ENCODE measurements at places on chromosomes 6 and 20.

- H3K27me3 ChIP-seq, result no peaks in the 10 kb centered on the region
- no peaks in the 10 kb centered on the region for H3K4me1 ChIP-seq
- no peaks in the 10 kb centered on the region for H3K36me3 ChIP-seq
- DNase-seq, result no peak
- no peak overlapping the region for H3K27ac ChIP-seq
- H3K4me3 ChIP-seq, result no peak overlapping the region
Measured at GRCh38 chr20:4371623-4372251, 350.0 kb upstream of the PRND start.

DNA sequence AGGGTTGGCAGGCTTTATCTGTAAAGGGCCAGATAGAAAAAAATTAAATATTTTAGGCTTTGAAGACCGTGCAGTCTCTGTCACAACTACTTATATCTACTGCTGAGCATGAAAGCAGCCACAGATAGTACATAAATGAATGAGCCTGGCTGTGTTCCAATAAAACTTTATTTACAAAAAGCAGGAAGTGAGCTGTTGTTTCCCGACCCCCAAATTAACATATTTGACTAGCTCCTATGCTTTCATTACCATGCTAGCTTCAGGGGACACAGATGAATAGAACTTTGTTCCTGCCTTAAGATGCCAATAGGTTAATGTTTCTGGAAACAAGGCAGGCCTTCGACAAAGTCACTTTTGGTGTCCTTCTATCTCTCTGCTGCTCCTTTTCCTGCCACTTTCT, 1058.0 kb upstream of the FLRT3 start:
- H3K4me1 ChIP-seq, result no peaks in the 10 kb centered on the region
- H3K27me3 ChIP-seq, result no peaks in the 10 kb centered on the region
- no peak overlapping the region for H3K4me3 ChIP-seq
- H3K27ac ChIP-seq, result no peak overlapping the region

GRCh38 chr20:18879262-18879661, 65.7 kb downstream of the SCP2D1 start:
- no peak for DNase-seq
- no peak overlapping the region for H3K4me3 ChIP-seq
- no peaks in the 10 kb centered on the region for H3K4me1 ChIP-seq
- H3K27me3 ChIP-seq, result no peaks in the 10 kb centered on the region

GRCh38 chr6:68400396-68400795, 234.7 kb upstream of the ADGRB3 start:
- H3K4me1 ChIP-seq, result no peaks in the 10 kb centered on the region
- H3K27me3 ChIP-seq, result no peaks in the 10 kb centered on the region

DNA sequence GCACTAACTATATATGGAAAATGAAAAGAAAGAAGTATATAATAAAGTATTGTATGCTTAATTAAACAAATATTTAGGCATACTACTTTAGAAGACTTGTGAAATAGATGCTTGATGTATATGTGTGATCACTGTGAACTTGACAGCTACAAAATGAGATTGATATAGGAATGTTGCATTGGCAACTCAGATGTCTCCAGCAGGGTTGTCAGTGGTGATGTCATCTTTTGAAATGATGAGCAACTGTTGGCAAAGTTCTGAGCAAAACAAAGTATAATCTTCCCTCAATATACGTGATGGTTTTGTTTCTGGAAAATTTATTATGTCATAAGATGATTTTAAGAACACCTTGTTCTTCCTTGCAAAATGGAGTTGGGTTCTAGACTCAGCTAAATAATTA, 133.8 kb downstream of the ARID1B start:
- no peak overlapping the region for H3K27ac ChIP-seq
- H3K27me3 ChIP-seq, result no peaks in the 10 kb centered on the region
- H3K4me1 ChIP-seq, result peaks cover 9% of the 10 kb centered on the region
- no peak for DNase-seq
- no peaks in the 10 kb centered on the region for H3K36me3 ChIP-seq

GRCh38 chr20:313948-314347, 11.4 kb upstream of the SOX12 start:
- no peak overlapping the region for H3K4me3 ChIP-seq
- H3K4me1 ChIP-seq, result no peaks in the 10 kb centered on the region
- H3K27ac ChIP-seq, result no peak overlapping the region
- DNase-seq, result no peak
- H3K27me3 ChIP-seq, result no peaks in the 10 kb centered on the region

- DNase-seq, result no peak
- H3K4me3 ChIP-seq, result no peak overlapping the region
- no peak overlapping the region for H3K27ac ChIP-seq
- H3K4me1 ChIP-seq, result no peaks in the 10 kb centered on the region
Measured at GRCh38 chr6:25498505-25498904, 153.5 kb upstream of the SCGN start.

DNA sequence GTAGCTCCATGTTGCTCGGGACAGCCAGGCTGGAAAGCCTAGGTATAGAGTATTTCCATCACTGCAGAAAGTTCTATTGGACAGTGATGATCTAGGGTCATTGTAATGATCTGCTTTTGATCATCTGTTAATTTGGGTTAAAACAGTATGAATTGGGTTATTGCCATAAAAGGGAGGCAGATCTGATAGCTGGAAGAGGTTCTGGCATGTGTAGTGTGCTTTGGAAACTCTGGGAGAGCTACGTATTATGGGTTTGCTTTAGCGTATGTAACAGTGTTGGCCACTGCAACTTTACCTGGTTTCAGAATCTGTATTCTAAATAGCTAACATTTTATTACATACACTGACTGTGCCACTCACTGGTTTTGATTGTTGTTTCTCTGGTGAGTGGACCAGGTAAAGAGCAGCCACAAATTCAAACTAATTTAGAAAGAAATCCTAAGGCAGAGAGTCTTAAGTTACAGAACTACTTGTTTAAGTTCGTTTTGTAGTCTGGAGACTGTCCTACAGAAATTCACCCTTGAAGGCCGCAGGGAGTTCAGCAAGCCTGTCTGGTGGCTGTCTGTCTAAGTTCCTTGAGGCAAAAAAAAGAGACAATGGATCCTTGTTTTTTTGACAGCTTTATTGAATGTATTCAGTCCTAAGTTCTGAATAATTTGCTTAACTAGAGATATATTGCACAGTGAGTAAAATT, 300.3 kb downstream of the PRL start:
- H3K4me1 ChIP-seq, result peaks cover 5% of the 10 kb centered on the region
- H3K36me3 ChIP-seq, result no peaks in the 10 kb centered on the region
- H3K27ac ChIP-seq, result no peak overlapping the region
- DNase-seq, result no peak

- no peaks in the 10 kb centered on the region for H3K4me1 ChIP-seq
- H3K4me3 ChIP-seq, result no peak overlapping the region
- no peaks in the 10 kb centered on the region for H3K27me3 ChIP-seq
- DNase-seq, result no peak
Measured at GRCh38 chr20:1696521-1697209, 39.1 kb upstream of the SIRPG start.

DNA sequence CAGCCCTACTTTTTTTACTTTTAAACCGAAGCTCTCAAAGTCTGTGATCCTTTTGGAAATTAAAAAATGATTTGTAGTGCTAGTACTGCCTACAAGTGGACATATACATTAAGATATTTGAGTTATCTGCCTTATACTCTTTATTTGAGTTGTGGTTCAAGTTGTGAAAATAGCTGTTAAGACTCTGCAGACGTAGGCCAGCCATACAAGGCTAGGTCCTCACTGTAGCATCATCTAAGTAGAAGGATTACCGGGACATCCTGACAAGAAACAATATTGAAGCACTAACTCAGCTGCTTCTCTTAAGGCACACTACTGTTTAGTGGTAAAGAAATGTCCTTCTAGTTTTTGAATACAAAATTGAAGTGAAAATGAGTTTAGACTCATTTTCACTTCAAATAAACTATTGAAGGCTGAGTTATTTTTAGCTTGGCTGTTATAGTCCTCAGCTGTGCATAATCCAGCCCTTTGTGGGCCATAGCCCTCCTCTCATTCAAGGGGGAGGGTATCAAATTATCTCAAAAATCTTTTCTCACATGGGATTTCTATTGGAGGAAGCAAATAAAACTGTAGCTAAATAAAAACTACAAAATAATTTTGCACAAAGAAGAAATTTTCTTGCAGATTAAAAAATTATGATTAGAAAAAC, 68.1 kb downstream of the JAG1 start:
- H3K36me3 ChIP-seq, result no peaks in the 10 kb centered on the region
- H3K27ac ChIP-seq, result no peak overlapping the region
- H3K4me3 ChIP-seq, result no peak overlapping the region
- no peak for DNase-seq

- H3K27ac ChIP-seq, result no peak overlapping the region
- no peaks in the 10 kb centered on the region for H3K36me3 ChIP-seq
- H3K27me3 ChIP-seq, result no peaks in the 10 kb centered on the region
- H3K4me1 ChIP-seq, result no peaks in the 10 kb centered on the region
- H3K4me3 ChIP-seq, result no peak overlapping the region
Measured at GRCh38 chr6:31008165-31008564, 2.1 kb upstream of the MUC22 start.

- H3K27ac ChIP-seq, result no peak overlapping the region
- no peak overlapping the region for H3K4me3 ChIP-seq
- no peaks in the 10 kb centered on the region for H3K36me3 ChIP-seq
- no peaks in the 10 kb centered on the region for H3K4me1 ChIP-seq
- DNase-seq, result no peak
Measured at GRCh38 chr6:140817176-140817575, 1315.5 kb upstream of the GJE1 start.

- no peaks in the 10 kb centered on the region for H3K36me3 ChIP-seq
- H3K4me3 ChIP-seq, result no peak overlapping the region
- H3K27ac ChIP-seq, result no peak overlapping the region
- H3K4me1 ChIP-seq, result no peaks in the 10 kb centered on the region
- no peaks in the 10 kb centered on the region for H3K27me3 ChIP-seq
Measured at GRCh38 chr6:90436403-90436802, 139.8 kb upstream of the BACH2 start.

DNA sequence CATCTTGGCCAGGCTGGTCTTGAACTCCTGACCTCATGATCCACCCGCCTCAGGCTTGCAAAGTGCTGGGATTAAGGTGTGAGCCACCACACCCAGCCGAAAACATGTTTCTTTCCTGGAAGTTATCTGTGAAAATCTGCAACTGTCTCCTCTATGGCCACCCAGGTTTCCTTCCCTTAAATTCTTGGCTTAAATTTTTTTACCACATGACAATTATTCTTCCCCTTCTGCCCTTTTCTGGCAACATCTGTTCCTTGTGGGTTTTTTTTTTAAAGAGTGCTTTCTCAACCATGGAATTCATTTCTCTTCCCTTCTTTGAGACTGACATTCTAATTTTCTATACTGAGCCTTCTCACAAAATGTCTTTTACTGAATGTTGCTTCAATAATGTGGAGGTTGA, 59.6 kb downstream of the DOK5 start:
- no peak overlapping the region for H3K4me3 ChIP-seq
- DNase-seq, result no peak
- no peaks in the 10 kb centered on the region for H3K36me3 ChIP-seq

DNA sequence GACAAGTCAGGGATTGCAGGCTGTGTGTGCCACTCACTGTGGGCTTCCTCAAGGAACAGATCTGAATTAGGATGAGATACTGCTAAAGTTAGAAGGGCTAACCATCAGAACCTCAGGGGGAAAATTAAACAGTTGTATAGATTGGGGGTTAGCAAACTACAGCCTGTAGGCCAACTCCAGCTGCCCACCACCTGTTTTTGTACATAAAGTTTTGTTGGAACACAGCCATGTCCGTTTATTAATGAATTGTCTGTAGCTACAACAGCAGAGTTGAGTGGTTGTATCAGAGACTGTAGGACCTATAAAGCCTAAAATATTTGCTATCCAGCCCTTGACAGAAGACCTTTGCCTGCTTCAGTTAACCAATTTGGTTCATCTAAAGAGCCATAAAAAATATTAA, 127.2 kb upstream of the ECI2 start:
- no peaks in the 10 kb centered on the region for H3K36me3 ChIP-seq
- H3K4me3 ChIP-seq, result no peak overlapping the region
- H3K4me1 ChIP-seq, result no peaks in the 10 kb centered on the region
- no peak overlapping the region for H3K27ac ChIP-seq

DNA sequence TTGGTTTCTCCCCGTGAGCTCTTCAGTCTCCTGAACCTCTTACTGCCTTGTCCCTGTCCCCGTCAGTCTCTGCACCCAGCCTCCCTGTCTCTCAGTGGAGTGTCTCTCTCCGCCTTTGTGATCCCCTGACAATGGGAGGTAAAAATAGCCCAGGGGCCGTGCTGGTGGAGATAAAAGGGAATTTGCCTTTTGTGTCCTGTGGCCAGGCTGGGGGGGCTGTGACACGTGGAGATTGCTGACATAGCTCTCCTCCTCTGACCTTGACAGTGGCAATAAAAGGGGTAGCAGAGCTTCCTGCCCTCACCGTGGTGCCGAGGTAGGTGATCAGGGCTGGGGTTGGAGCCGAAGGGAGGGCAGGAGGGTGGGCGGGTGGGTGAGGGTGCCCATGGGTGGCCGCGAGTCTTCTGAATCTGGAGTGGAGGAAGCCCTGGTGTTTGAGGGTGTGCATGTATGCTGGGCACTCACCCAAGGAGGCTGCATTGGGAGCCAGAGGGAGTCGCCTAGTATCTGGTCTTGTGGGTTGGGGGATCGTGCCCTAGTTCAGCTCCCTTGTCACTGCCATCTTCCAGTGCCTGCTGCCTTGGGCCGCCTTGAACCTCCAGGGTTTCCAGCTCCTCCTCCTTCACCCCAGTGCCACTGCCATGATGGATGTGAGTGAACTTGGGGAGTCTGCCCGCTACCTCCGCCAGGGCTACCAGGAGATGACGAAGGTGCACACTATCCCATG, 21.9 kb downstream of the MYH7B start:
- H3K27ac ChIP-seq, result no peak overlapping the region
- no peaks in the 10 kb centered on the region for H3K36me3 ChIP-seq
- no peak overlapping the region for H3K4me3 ChIP-seq
- no peaks in the 10 kb centered on the region for H3K4me1 ChIP-seq
- H3K27me3 ChIP-seq, result no peaks in the 10 kb centered on the region

DNA sequence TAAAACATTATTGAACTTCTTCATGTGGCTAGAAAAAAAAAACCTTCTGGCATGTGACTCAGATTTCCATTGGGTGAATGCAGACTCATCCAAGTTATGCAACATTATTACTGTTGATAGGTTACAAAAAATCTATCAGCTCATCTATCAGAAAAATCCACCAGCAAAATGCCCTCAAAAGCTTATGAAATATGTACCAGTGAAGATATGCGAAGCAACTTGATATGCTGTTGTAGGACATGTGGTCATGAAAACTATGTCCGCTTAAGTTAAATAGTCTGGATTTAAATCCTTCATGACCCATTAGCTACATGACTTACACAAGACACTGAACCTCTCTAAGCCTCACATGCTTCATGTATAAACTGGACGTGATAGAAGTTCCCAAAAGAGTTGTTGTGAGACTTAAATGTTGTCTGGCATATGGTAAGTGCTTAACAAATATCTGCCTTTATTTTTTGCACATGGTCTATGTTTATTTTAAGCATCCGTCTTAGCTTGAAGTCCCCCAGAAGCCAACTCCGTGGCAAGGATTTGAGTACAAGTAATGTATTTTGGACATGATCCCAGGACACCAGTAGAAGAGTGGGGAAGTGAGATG, 12.5 kb upstream of the BFSP1 start:
- DNase-seq, result no peak
- H3K27me3 ChIP-seq, result no peaks in the 10 kb centered on the region
- H3K4me1 ChIP-seq, result peaks cover 7% of the 10 kb centered on the region
- no peaks in the 10 kb centered on the region for H3K36me3 ChIP-seq
- H3K4me3 ChIP-seq, result no peak overlapping the region
- H3K27ac ChIP-seq, result no peak overlapping the region

GRCh38 chr6:101824551-101825345, 431.2 kb downstream of the GRIK2 start:
- no peak overlapping the region for H3K4me3 ChIP-seq
- no peak for DNase-seq
- H3K4me1 ChIP-seq, result no peaks in the 10 kb centered on the region
- H3K27me3 ChIP-seq, result no peaks in the 10 kb centered on the region
- H3K27ac ChIP-seq, result no peak overlapping the region
- no peaks in the 10 kb centered on the region for H3K36me3 ChIP-seq

- H3K4me3 ChIP-seq, result no peak overlapping the region
- H3K27ac ChIP-seq, result peak overlapping the region; percentile 70
- H3K36me3 ChIP-seq, result no peaks in the 10 kb centered on the region
- DNase-seq, result peak; percentile 59
Measured at GRCh38 chr6:149231778-149232177, 85.7 kb upstream of the TAB2 start.

Measured in ovary (tissue), 10 donors.